ENCODE measurements at places on chromosomes 5 and 9.

DNA sequence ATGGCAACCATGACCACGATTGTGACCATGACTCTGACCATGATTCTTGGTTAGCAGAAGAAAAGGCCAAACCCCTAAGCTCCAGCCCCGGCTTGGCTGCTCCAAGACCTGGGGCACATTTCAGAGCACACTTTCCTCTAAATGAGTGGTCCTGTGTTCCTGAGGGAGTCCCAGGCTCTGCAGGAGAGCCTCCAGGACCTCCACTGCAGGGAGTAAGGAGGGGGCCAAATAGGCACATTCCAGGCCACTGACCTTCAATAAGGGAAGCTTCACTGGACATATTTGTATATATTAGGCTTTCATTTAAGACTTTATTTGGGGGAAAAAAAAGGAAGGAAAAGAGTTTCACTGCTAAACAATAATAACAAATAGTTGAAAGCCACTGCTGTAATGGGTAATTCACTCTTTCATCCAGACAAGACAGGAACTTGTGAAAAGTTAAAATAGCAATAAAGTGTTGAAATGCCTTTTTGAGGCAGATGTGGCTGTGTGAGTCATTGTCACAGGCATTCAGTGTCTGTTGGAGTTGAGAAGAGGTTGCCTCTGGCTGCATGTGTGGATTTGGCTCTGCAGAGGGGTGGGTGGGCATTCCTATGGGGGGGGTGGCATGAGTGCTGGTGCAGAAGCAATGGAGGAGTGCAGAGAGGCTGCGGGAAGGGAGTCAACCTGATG is 63.9 kb upstream of the TGFBR1 start:
- no peak for DNase-seq

DNA sequence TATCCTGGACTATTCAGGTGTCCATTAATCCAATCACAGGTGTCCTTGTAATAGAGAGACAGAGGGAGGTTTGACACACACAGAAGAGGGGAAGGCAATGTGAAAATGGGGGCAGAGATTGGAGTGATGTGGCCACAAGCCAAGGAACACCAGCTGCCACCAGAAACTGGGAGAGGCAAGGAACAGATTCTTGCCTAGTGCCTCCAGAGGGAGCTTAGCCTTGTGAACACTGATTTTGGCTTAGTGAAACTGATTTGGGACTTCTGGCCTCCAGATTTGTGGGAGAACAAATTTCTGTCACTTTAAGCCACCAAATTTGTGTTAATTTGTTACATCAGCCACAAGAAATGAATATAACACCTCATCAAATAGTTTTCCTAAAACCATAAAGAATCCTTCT is 416.2 kb downstream of the ENC1 start:
- no peak for DNase-seq

GRCh38 chr9:112037281-112038016 is 137.6 kb downstream of the SUSD1 start:
- peak; percentile 79 for DNase-seq

GRCh38 chr5:174251305-174252000 is 205.9 kb downstream of the NSG2 start:
- no peak for DNase-seq

- no peak for DNase-seq
Measured at GRCh38 chr5:123450640-123451039, 27.4 kb upstream of the CEP120 start.

- no peak for DNase-seq
Measured at GRCh38 chr9:77421506-77422265, 226.4 kb downstream of the GNA14 start.

DNA sequence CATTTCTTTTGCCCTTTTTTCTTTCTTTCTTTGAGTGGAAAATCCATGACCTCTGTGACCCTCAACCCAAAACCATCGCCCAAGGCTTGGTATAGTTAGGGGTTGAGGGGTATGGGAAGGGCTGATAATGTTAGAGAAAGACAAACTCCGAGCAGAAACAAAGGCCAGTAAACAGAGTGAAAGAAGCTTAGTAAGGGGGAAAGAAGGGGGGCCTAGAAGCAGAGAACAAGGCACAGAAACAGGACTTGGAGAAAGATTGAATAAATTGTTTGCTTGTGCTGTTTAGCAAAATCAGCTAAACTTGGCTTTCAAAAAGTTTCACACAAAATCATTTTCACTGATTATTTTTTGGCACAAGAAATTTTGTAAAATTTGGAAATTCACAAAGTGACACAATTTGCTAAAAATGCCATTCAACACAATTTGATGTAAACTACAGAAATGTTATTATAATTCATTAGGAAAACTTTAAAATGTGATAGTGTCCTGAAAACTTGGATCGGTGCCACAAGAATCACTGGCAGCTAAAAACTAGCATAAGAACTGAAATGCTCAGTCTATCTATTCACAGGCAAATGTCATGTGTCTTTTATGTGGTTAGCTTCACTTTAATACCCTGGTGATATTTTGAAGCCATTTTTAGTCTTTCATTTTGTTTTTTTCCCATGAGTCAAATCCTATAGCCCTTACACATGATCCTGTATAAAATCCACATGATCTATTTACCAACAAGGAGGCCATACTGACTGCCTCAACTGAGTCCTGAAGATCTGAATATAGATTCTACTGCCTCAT is 276.4 kb downstream of the NR2F1-AS1 start:
- DNase-seq: no peak

DNA sequence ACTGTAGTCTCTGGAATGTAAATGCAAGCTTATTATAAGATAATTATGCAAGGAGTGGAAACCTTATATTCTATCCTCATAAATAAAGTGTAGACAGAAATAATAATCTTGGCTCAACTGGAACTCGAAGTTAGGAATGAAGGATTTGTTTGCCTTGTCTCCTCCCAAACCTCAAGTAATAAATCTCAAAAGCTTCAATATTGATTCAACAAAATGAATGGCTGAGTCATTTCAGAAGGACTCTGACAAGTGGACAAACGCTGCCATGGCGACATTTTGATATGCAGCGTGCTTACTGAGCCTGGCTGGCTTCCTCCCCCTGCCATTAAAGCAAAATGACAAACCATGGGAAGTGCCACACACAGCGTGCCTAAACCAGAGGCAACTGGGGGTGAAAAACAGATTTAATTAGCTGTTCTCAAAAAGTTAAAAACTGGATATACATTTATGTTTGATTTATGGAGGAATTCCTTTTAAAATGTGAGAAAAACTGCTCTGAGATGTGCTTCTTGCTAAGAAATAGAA is 10.5 kb upstream of the ADGRV1 start:
- DNase-seq: no peak

DNA sequence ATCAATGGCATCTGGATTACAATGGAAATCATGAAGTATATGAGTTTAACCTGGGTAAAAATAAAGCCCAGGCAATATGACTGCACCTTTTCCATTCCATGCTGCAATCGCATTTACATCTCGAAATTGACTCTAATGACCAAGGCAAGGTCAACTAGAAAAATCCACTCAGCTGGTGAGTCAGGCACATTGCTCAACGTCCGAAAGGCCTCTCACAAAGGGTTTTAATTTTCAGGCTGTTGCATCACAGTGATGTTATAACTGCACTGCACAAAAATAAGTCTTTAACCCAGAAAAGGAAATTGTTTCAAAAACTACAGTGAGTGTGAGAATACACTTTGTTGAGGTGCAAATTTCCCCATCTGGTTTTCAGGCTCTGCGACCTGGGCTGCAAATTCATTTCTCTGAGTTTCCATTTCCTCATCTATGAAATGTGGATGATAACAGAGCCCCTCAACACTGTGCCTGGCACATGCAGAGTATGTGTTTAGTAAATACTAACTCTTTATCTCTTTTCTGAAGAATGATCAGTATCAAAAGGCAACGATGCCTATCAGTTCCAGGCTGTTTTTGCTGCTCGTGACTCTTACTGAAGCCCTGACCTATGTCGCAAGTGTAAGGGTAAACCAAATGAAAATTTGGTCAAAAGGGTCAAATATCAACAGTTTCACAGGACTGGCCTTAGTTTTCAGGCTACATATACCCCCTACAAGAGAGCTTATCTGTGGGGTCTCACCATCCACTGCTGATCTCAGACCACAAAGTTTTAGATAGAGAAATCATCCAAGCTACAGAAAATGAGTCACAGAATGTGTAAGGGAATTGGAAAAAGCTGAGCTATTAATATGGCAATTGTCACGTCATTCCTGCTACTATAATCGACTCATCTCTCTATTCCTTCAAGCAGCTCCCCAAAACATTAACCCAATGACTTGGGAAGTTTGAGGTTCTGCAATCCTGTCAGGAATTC is 4.1 kb downstream of the NFIL3 start:
- peak; percentile 40 for DNase-seq

DNA sequence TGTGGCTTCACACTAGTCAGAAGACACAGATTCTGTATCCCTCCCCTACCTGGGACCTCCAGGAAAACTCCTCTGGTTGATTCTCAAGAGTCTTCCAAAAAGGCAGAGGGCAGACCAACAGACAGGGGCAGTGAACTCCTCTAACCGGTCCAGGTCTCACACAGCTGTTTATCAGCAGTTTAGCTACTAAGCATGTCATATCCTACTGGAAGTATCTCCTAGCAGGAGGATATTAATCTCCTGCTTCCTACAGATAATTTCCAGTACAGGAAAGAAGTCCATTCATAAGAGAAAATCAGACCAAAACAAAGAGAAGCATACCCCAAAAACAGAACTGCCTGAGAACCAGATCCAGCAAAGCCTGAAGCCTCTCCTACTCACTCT is 64.3 kb downstream of the DTWD2 start:
- DNase-seq: no peak

- DNase-seq: no peak
Measured at GRCh38 chr5:171261361-171261760, 47.7 kb upstream of the TLX3 start.

- no peak for DNase-seq
Measured at GRCh38 chr9:107737987-107738743, 248.6 kb upstream of the KLF4 start.

- DNase-seq: no peak
Measured at GRCh38 chr9:72132052-72132451, 17.2 kb upstream of the GDA start.

DNA sequence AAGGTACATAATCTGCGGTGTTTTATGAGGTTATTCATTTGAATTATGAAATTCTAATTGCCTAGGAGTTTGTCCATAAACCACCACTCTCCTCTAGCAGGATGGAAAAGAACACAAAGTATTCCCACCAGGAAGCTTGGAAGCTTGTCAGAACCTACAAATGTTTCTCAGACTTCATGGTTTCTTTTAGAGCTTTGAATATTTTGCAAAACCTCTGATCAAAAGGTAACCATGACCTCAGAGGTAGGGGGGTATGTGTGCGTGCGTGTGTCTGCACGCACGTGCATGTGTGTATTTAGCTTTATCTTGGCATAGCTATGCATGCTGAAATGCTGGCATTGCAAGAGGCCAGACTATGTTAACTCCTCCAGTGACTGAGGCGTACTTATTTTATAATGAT is 847.0 kb downstream of the TLE1 start:
- no peak for DNase-seq

DNA sequence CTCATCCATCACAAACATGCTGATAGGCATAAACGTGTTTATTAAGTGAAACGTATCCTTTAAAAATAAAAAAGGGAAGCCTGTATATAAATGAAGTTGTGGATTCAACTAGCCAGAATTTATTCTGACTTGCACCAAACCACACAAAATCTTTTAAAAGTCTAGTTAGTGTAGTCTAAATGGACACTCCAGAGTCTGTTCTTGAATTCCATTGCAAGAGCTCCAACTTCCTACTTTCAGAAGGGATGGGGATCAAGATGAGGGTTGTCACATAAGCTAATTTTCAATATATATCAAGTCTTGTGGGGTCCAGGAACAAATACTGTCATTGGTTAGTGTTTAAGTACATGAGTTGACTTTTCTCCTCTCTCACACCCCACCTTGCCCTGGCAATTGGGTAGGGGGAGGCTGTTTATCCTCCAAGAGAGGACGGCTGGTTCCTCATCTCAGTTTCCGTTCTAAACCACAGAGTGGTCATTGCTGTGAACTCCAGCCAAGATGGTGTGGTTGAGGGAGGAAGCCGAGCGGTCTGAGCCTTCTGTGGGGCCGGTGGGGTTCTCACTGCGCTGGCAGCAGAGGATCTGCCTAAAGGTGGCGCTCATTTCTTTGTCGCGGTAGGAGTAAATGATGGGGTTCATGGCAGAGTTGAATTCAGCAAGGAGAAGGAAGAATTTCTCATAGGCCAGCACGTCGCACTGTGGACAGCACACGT is 163.2 kb downstream of the LPAR1 start:
- DNase-seq: peak; percentile 6

DNA sequence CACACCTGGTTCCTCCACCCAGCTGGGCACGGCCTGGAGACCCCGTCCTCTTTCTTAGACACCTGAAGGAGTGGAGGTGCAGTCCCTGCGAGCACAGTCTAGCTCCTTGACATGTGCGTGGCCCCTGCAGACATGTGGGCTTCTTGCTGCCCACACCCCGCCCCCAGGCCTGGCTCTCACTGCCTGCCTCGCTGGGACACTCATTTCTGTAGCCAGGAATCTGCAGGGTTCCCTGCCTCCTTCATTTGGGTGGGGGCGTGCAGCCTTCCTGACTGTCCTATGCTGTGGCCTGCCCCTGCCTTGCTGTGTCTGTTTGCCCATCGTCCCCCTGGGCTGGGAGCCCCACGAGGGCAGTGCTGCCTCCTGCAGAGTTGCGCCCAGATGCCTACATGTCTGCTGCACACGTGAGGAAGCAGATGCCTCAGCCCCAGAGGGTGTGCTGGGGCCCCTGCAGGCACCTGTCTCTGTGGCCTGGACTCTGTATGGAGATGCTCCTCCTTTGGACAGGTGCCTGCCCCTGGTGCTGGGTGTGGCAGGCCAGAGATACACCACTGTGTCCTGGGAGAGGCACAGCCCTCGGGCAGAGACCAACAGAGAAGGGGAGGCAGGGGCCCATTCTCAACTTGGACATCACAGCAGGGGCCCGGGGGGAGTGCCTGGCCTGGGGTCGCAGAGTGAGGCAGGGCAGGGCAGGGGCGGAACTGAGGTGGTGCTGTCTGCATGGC is 22.6 kb downstream of the FLT4 start:
- DNase-seq: no peak

- no peak for DNase-seq
Measured at GRCh38 chr5:76836181-76836580, 13.6 kb upstream of the S100Z start.

DNA sequence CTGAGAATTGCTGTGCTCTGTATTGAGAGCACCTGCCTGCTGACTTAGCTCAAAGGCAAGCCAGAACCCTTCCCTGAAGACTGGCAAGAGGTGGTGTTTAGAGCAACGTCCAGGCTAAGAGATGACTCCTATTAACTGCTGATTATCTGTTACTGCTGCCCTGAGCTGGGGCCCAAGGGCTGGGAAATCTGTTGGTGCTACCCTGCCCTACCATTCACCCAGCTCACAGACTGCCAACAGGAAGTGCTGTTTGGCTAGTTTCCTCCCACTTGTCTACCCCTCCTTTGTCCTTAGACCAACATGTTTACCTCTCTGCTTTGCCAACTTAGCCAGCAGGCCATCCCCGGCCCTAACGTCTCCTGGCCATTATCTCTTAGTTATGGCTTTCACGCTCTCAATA is 6.9 kb downstream of the RAB24 start:
- DNase-seq: no peak

GRCh38 chr5:72440207-72440638 is 67.0 kb downstream of the ZNF366 start:
- no peak for DNase-seq

GRCh38 chr5:168661593-168662485 is 82.7 kb upstream of the PANK3 start:
- DNase-seq: no peak
